ENCODE measurements at places on chromosomes 13 and 19. TPM values are rescaled to one million over a fixed set of nuclear protein-coding genes. Genes with fewer than 3 reads are reported as not detected.

Gene SPC24
- 22.2 TPM for polyA plus RNA-seq

Gene FSD1
- polyA plus RNA-seq, result 10.4 TPM

Gene SPRYD7
- 12.3 TPM for polyA plus RNA-seq

Gene AMH
- 12.7 TPM for polyA plus RNA-seq

Gene PTH2
- polyA plus RNA-seq, result not detected

Gene ZNF541
- polyA plus RNA-seq, result not detected

Gene PCCA
- 12.9 TPM for polyA plus RNA-seq

Gene RDH8
- polyA plus RNA-seq, result not detected

Gene ICAM5
- polyA plus RNA-seq, result 0.77 TPM

Gene KLK12
- not detected for polyA plus RNA-seq
